ENCODE measurements at places on chromosomes 12 and 14.

- no peak for DNase-seq
Observed at GRCh38 chr14:88599326-88599725, 36.5 kb downstream of the ZC3H14 start.

GRCh38 chr12:114136631-114137030 is 170.5 kb upstream of the RBM19 start:
- no peak for DNase-seq

GRCh38 chr14:102793531-102794328 is 16.5 kb downstream of the TRAF3 start:
- no peak for DNase-seq

DNA sequence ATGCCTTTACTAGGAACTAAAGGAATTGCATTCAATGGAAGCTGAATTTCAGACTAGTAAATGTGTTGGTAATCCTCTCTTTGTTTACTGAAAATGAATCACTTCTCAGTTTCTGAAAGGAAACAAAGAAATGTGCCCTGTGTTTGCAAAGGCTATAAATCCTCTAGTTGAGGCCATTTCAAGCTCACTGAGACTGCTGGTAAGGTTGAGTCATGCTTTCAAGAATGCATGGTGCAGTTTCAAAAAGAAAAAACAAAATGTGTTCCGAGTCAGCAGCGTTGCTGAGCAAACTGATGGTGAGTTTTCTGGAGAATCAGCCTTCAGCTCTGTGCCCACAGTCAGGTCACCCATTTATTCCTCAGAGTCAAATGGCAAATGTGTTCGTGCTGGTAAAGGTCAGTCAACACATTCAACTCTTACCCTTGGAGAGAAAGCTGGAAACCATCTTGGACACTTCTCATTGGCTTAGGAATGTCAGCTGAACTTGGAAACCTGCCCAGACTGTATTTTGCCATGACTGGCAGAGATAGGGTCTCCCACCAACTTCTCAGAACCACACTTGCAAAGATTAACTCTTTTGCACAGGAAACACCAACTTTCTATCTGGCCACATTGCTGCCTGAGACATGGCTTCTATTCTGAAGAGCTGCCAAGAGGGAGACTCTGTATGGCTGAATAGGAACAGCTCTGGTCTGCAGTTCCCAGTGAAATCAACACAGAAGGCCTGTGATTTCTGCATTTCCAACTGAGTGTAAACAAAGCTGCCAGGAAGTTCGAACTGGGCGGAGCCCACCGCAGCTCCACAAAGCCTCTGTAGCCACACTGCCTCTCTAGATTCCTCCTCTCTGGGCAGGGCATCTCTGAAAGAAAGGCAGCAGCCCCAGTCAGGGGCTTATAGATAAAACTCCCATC is 484.4 kb downstream of the ATP23 start:
- DNase-seq = peak; percentile 96

DNA sequence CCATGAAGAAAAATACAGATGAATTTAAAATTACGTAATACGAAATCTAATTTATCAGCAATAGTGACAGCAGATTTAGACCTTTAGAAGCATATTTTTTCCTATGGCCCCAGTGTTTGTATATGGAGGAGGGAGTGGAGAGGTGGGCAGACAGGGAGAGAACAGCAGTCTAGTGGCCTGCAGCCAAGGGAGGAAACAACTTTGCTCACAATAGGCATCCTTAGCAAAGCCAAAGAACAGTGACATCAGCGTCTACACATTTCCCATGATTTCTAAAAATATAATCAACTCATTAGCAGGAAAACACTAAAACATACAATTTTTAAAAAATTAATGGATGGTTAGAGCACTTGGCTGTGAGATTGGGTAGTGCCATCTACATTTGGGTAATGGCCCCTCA is 622.6 kb upstream of the ATP2B1 start:
- DNase-seq = peak; percentile 6

- no peak for DNase-seq
Observed at GRCh38 chr12:27800819-27801218, 20.8 kb upstream of the MANSC4 start.

DNA sequence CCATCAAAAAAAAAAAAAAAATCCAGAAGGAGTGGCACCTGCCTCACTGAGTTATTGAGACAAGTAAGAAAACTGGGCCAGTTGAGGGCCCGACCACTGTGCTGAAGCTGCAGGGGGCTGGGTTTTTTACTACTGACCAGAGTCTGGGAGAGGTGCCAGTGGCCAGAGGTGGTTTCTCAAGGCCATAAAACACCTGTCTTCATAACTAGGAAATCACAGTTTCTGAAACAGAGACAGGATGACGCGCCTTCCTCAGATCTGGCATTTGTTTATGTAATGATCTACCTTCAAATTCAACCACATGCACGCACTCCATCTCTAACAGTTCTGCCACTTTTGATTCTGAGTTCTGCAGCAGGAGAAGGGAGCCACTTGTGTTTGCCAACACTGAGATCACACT is 12.7 kb downstream of the TSPAN11 start:
- no peak for DNase-seq

GRCh38 chr12:106126441-106127337 is 12.1 kb downstream of the NUAK1 start:
- peak; percentile 76 for DNase-seq
